ENCODE measurements at places on chromosomes 4 and X.
A peak's percentile ranks its signal among the peaks of the same experiment; 100 is the strongest.

DNA sequence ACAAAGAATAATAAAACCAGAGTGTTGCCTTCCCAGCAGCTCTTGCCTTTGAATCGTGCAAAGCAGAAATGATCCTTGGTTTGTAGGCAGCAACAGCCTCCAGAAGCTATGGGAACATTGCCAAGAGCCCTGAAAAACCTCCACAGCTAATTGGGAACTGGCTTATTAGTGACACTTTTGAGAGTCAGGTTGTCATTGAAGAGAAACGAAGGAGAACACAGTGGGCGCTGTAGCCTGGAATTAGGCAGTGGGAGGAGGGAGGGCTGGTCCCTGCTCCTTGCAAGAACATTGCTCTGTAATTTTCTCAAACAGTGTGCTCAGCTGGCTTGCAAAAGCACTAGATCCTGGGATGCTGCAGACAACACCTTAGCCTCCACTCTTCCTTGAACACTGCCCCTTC is 331.5 kb upstream of the EMCN start:
- no peaks in the 10 kb centered on the region for H3K4me1 ChIP-seq
- no peaks in the 10 kb centered on the region for H3K36me3 ChIP-seq
- DNase-seq: no peak
- no peak overlapping the region for H3K4me3 ChIP-seq
- no peak overlapping the region for H3K27ac ChIP-seq

DNA sequence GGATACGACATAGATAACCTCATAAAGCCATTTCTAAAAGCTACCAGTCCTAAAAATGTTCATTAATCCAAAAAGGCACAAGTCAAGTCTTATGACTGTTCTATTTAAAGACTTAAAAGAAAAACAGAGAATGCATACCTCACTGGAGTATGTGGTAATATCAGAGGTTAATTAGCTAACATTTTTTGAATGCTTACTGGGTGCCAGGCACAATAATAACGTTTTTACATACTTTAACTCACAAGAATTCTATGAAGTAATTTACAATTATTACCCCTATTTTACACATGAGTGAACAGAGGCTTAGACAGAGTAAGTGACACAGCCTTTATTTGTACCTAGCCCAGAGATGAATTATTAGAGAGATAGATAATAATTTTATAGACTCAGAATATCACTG is 207.5 kb downstream of the PDGFC start:
- no peak for DNase-seq
- H3K4me1 ChIP-seq: peaks cover 14% of the 10 kb centered on the region
- no peak overlapping the region for H3K4me3 ChIP-seq
- no peaks in the 10 kb centered on the region for H3K36me3 ChIP-seq

- peaks cover 47% of the 10 kb centered on the region for H3K4me1 ChIP-seq
- peak; percentile 62 for DNase-seq
- no peaks in the 10 kb centered on the region for H3K36me3 ChIP-seq
Measured at GRCh38 chr4:54228056-54228527, 1.0 kb upstream of the PDGFRA start.

GRCh38 chr4:72899214-72899613 is 170.3 kb downstream of the COX18 start:
- H3K4me1 ChIP-seq: no peaks in the 10 kb centered on the region
- no peaks in the 10 kb centered on the region for H3K27me3 ChIP-seq
- H3K36me3 ChIP-seq: no peaks in the 10 kb centered on the region
- H3K27ac ChIP-seq: no peak overlapping the region
- no peak overlapping the region for H3K4me3 ChIP-seq
- DNase-seq: no peak

- DNase-seq: no peak
- no peaks in the 10 kb centered on the region for H3K36me3 ChIP-seq
- H3K4me3 ChIP-seq: no peak overlapping the region
- no peaks in the 10 kb centered on the region for H3K27me3 ChIP-seq
- no peak overlapping the region for H3K27ac ChIP-seq
Measured at GRCh38 chr4:140335076-140335475, 38.4 kb upstream of the SCOC start.

DNA sequence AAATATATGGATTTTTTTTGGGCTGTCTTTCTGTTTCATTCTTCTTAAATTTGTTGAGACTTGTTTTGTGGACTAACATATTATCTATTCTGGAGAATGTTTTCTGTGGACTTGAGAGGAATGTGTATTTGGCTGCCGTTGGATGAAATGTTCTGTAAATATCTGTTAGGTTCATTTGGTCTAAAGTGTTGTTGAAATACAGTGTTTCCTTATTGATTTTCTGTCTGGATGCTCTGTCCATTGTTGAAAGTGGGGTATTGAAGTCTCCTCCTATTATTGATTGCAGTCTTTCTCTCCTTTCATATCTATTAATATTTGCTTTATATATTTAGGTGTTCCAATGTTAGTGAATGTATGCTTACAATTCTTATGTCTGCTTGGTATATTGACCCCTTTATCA is 431.8 kb downstream of the RAPGEF2 start:
- H3K4me3 ChIP-seq: no peak overlapping the region
- no peaks in the 10 kb centered on the region for H3K27me3 ChIP-seq
- no peaks in the 10 kb centered on the region for H3K4me1 ChIP-seq
- no peaks in the 10 kb centered on the region for H3K36me3 ChIP-seq

GRCh38 chrX:19615361-19615910 is 100.1 kb upstream of the MAP3K15 start:
- no peaks in the 10 kb centered on the region for H3K27me3 ChIP-seq
- no peak for DNase-seq
- H3K4me1 ChIP-seq: peaks cover 4% of the 10 kb centered on the region
- no peaks in the 10 kb centered on the region for H3K36me3 ChIP-seq
- no peak overlapping the region for H3K4me3 ChIP-seq

DNA sequence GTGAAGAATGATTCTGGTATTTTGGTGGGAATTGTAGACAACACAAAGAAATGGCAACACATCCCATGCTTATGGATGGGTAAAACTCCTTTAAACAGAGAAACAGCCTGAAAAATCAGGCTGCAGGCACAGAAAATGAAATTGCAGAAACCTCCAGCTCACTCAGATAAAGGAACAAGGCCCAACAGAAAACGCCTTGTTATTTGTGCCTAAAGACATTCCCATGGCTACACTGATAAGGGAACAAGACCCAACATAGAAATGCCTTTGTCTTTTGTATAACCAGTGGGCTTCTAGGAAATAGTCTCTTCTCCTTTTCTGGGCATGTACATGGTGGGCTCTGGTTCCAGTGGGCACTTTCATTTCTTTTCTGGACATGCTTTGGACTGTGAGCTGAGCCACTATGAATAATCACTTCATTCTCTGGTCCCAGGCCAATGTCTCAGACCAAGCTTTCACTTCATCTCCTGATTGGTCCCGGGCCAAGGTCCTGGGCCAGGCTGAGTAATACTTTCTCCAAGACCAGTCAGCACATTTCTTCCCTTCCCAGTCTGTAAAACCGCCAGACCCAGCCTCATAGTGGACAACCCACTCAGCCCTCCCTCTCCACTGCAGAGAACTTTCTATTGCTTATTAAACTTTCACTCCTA is 160.5 kb downstream of the TBX22 start:
- no peaks in the 10 kb centered on the region for H3K4me1 ChIP-seq
- no peak overlapping the region for H3K4me3 ChIP-seq
- DNase-seq: peak; percentile 1

DNA sequence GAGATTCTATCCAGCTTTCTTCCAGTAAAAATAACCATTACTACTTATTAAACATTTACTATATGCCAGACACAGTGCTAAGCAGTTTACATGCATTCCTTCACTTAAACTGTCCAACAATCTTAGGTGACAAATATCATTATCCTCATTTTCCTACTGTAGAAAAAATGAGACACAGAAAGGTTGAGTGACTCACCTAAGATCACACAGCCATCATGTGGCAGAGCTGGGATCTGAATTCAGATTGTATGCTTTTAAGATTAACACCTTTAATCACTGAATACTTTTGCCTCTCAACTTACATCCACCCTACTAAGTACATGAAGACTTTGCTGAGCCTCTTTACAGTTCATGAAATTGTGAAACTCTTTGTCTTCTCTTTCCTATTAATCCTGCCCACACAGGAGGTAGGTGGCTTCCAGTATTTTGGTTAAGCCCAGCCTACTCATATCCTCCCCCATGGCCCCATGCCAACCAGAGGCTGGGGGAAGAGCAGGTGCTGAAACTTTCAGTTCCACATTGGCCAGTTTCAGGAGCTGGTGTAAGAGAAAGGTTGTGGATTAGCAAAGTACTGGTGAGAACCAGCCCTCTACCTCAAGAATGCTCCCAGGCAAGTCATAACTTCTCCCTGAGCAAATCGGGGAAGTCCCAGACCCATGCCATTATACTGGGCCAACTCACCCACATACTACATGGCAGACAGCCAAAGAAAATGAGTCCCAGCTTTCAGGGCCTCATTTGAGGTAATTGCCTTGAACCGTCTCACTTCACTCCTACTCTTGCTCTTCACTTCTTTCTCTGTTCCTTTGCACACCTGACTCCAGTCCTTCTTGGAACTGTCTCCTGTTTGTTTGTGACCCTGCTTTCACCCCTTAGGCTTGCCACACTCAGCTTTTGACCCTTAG is 211.1 kb downstream of the GUCY2F start:
- H3K4me3 ChIP-seq: no peak overlapping the region
- no peaks in the 10 kb centered on the region for H3K4me1 ChIP-seq
- no peaks in the 10 kb centered on the region for H3K36me3 ChIP-seq

DNA sequence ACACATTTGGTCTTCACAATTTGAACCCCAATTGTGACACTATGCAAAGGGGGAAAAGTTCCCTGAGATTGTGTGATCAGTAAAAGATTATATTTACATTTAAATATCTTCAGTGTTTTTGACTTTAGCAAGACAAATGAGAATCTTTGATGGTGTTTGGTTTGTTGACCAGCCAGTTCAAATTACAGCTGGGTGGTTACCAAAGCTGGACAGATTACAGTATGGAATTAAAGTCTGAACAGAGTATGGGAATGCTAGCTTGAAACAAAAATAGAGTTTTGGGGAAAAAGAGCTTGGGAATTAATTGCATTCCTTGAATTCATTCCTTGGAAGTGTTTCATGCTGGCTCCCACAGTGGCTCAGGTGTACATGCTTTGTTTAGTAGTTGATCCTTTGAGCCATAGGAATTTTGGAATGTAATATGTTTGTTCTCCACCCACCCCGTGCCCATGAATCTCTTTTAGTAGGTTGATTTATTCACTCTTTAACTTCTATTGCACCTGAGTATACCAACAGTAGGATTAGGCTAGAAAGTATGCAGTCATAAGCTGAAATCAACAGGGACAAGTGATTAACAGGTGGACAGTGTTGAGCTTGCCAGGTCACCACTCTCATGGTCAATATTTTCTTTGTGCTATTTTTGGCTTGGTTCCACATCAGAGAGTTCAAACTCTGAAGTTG is 81.1 kb upstream of the HELT start:
- peaks cover 6% of the 10 kb centered on the region for H3K4me1 ChIP-seq
- H3K36me3 ChIP-seq: no peaks in the 10 kb centered on the region

DNA sequence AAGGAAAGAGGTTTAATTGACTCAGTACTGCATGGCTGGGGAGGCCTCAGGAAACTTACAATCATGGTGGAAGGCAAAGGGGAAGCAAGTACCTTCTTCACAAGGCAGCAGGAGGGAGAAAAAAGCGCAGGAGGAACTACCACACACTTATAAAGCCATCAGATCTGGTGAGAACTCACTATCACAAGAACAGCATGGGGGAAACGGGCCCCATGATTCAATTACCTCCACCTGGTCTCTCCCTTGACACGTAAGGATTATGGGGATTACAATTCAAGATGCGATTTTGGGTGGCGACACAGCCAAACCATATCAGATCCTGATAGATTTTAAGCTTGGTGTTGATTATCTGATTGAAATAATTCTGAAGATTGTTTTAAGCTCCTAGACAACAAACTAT is 218.7 kb downstream of the CBR4 start:
- H3K36me3 ChIP-seq: no peaks in the 10 kb centered on the region
- DNase-seq: no peak
- H3K27ac ChIP-seq: no peak overlapping the region
- H3K4me1 ChIP-seq: peaks cover 3% of the 10 kb centered on the region

- DNase-seq: no peak
- no peak overlapping the region for H3K27ac ChIP-seq
- no peaks in the 10 kb centered on the region for H3K27me3 ChIP-seq
- peaks cover 7% of the 10 kb centered on the region for H3K4me1 ChIP-seq
- H3K36me3 ChIP-seq: no peaks in the 10 kb centered on the region
Measured at GRCh38 chr4:102521570-102521969, 20.4 kb downstream of the NFKB1 start.

DNA sequence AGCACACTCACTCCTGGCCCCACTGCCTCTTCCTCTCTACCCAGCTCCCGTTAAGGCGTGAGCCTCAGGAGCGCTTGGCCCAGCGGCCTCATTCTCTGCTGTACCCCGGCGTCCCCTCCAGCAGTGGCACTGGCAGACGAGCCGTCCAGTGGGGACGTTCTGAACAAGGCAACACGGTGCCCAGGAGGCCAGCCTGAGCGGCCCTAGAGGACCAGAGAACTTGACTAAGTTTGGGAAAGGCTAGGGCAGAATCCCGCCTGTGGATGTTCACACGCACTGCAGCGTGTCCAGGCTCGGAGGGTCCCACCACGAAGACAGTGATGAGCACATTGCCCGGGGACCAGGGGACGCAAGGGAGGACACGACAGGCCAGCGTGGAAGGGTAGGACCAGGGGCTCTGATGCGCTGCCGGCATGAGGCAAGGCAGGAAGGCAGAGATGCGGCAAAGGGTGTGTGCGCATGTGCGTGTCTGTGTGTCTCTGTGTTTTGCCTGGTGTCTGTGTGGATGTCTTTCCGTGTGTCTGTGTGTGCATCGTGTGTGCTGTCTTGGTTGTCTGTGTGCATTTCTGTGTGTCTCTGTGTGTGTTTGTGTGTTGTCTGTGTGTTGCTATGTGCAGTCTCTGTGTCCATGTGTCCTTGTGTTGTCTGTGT is 89.4 kb downstream of the ABLIM2 start:
- H3K27ac ChIP-seq: no peak overlapping the region
- no peaks in the 10 kb centered on the region for H3K36me3 ChIP-seq
- H3K4me3 ChIP-seq: no peak overlapping the region
- no peaks in the 10 kb centered on the region for H3K4me1 ChIP-seq
- no peaks in the 10 kb centered on the region for H3K27me3 ChIP-seq

DNA sequence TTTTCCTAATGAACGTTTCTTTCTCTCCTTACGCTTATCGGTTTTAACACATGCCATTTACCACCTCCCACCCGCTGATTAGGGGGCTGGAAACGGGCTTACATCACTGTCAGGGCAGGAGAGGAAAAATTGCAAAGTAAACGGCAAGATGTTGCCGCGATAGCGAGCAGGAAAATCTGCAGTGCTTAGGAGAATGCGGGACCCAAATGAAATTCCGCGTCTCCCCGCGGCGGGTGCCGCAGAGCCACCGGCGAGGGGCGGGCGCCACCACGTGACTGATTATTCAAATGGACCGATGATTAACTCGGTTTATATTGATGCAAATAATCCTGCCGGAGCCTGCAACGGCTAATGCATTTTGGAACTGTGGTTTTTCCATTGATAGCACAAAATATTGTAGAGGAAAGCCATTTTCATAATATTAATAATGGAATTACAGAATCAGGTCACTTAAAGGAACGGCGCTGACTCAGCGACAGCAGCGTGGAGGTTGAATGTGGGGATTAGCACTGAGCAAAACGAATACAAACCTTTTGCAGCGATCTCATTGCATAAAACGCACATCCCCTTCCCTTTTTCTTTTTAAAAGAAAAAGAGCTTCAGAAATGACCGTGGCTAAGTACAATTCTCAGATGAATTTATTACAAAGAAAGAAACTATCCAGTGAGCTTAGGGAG is 224.2 kb downstream of the STIM2 start:
- no peaks in the 10 kb centered on the region for H3K4me1 ChIP-seq
- no peaks in the 10 kb centered on the region for H3K36me3 ChIP-seq
- no peak overlapping the region for H3K27ac ChIP-seq
- DNase-seq: peak; percentile 5
- H3K27me3 ChIP-seq: no peaks in the 10 kb centered on the region
- H3K4me3 ChIP-seq: no peak overlapping the region

All from thyroid gland (tissue), 4 donors.